Upper lobe of left lung (tissue), 6 donors: ENCODE measurements at places on chromosomes 2 and 18. TPM values are rescaled to one million over a fixed set of nuclear protein-coding genes. Genes with fewer than 3 reads are reported as not detected.

- no peak overlapping the region for H3K4me3 ChIP-seq
- DNase-seq, result no peak
- no peaks in the 10 kb centered on the region for H3K4me1 ChIP-seq
- H3K27me3 ChIP-seq, result no peaks in the 10 kb centered on the region
- H3K27ac ChIP-seq, result no peak overlapping the region
- H3K36me3 ChIP-seq, result no peaks in the 10 kb centered on the region
Observed at GRCh38 chr2:145350011-145350410, 830.1 kb upstream of the ZEB2 start.

- H3K4me3 ChIP-seq, result no peak overlapping the region
- peak; percentile 71 for DNase-seq
- H3K27ac ChIP-seq, result no peak overlapping the region
- H3K27me3 ChIP-seq, result no peaks in the 10 kb centered on the region
- peaks cover 13% of the 10 kb centered on the region for H3K4me1 ChIP-seq
- H3K36me3 ChIP-seq, result no peaks in the 10 kb centered on the region
Observed at GRCh38 chr18:46051731-46052461, 20.2 kb downstream of the PSTPIP2 start.

Gene PHLPP1
- total RNA-seq, result 11.7 TPM

DNA sequence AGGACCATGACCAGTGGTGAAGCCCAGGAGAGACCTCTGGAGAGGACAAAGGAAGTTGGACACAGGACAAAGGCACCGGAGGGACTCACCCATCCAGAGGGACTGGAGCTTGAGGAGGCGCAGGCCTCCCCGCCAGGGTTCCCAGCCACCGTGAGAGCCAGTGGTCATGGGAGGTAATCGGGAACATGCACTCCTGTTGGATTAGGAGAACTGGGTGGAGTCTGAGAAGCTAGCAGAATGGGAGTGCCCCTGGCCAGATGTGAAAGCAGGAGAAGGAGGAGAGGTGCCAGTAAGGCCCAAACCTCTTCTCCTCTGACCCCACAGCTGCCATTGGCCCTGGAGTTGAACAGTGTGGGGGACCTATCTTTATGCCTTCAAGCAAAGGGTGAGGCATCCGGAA, 20.3 kb downstream of the POU3F3 start:
- H3K36me3 ChIP-seq, result no peaks in the 10 kb centered on the region
- no peak overlapping the region for H3K4me3 ChIP-seq
- DNase-seq, result no peak
- H3K27ac ChIP-seq, result no peak overlapping the region

DNA sequence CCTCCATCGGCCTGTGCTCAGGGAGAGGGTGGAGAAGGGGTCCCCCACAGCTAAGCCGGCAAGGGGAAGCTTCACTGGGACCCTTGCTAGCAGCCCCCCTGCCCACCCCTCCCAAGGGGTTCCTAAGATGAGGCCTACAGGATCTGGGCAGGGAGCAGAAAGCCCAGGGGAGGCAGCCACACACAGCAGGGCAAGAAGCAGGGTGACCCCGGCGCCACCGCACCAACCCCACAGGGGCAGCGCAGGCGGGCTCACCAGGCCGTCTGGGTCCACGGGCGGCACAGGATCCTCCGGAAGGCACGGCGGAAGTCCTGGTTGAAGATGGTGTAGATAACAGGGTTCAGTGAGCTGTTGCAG, 1.8 kb downstream of the ADRA2B start:
- peak; percentile 76 for DNase-seq
- H3K27ac ChIP-seq, result no peak overlapping the region
- H3K4me3 ChIP-seq, result no peak overlapping the region

- no peaks in the 10 kb centered on the region for H3K27me3 ChIP-seq
- DNase-seq, result no peak
- H3K4me3 ChIP-seq, result no peak overlapping the region
- H3K4me1 ChIP-seq, result peaks cover 3% of the 10 kb centered on the region
- H3K36me3 ChIP-seq, result peaks cover 6% of the 10 kb centered on the region
Observed at GRCh38 chr2:44348400-44348799, 12.9 kb downstream of the PREPL start.
